ENCODE measurements at places on chromosomes 4 and X. TPM values are rescaled to one million over a fixed set of nuclear protein-coding genes. Genes with fewer than 3 reads are reported as not detected.

AKAP14 gene
- total RNA-seq, result not detected

ADH1A gene
- total RNA-seq, result not detected

ATP2B3 gene
- not detected for total RNA-seq

NXF2B gene
- total RNA-seq, result not detected

MAGEB17 gene
- not detected for total RNA-seq

OCIAD1 gene
- 124 TPM for total RNA-seq

RTL9 gene
- total RNA-seq, result 0.09 TPM

CENPVL2 gene
- not detected for total RNA-seq

HPSE gene
- 1.3 TPM for total RNA-seq

CYTL1 gene
- total RNA-seq, result not detected

SLC7A11 gene
- total RNA-seq, result 26.2 TPM

TMEM154 gene
- 0.06 TPM for total RNA-seq

SLITRK2 gene
- total RNA-seq, result not detected

AMOT gene
- not detected for total RNA-seq

TCEAL2 gene
- total RNA-seq, result not detected

PDGFRA gene
- total RNA-seq, result 0.40 TPM

LIMCH1 gene
- 40.0 TPM for total RNA-seq

TKTL2 gene
- not detected for total RNA-seq

CXCL3 gene
- 4.4 TPM for total RNA-seq

Data from A549 treated with ZK216348 at 1 μM for 4 hours (cell line).